ENCODE measurements at places on chromosomes 12 and 14.

GRCh38 chr14:91144425-91145145 lies 30.7 kb downstream of the DGLUCY start:
- DNase-seq: no peak

DNA sequence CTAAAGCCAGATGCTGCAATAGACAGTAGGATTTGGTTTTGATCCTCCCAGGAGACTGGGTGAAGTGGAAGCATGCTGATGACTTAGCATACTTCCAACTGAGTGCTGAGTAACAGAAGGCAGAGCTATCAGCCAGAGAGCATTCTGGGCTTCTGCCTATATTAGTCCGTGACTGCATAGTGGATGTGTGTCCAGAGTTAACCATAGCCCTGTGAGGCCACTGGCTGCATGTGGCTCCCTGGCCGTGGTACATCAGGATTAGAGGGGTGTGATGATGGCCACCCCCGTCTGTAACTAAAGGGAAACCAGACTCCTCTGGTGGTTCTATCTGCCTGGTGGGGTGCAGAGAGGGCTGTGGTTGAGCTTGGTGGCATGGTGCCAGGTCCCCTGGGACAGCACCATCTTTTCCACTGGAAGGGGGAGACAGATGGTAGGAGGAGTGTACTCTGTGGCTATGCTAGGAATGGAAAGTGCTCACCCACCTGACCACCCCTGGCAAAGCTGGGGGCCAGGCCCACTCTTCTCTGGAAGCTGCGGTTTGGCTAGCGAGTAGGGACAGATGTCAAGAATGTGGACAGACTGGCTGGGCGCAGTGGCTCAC lies 27.4 kb downstream of the ABCD4 start:
- DNase-seq: no peak

DNA sequence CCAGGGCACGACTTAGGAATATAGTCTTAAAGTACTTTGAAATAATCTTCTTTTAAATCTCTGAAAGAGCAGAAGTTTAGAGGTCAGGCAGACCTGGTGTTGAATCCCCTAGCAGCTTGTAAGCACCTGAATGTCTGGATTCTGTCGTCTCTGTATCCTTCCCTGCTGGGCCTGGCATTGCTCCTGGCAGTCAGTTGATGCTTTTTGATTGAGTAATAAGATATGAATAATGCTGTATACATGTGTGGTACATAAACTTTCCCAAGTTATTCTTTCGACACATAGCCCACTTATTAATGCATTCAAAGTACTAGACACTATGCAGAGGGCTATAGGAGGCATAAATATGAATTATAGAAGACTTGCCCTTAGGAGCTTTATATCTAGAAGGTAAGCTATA lies 31.4 kb downstream of the EVL start:
- DNase-seq: no peak

DNA sequence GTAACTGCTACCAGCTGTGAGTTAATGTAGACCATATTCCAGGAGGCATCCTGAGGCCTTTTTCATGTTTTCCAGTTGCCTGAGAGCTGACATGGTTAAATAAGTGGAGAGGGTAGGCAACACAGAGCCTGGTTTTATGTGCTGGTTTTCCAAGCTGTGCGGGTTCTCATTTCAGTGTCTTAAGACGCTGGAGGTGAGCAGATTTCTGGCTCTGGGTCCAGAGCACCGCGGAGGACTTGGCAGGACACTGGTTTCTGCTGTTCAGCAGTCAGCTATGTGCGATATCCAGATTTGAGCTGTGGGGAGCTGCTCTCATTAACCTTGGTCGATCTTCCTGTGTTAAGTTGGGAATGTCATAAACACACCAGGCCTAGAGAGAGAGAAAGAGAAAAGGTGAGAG lies 680.8 kb downstream of the BCL11B start:
- no peak for DNase-seq

DNA sequence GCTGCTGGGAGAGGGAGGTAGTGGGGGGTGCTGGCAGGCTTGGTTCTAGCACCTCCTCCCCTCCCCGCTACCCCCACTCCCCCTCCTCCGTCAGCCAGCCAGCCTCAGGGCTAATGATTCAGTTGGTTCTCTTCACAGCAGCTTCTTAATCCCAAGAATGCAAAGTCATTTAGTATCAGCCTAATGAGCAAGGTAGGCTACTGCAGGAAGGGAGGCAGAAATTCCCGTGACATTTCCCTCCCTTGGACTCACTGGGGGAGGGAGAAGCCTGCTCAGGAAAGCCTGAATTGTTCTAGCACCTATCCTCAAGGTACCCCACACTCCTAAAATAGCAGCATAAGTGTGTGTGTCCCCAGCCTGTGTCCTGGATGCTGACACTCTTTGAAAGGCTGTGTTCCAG lies 29.8 kb downstream of the ITPK1 start:
- no peak for DNase-seq

- no peak for DNase-seq
These were observed 59.3 kb upstream of the TMPO start for GRCh38 chr12:98456041-98456440.

- DNase-seq: no peak
These were observed 37.5 kb downstream of the ZFHX2 start for GRCh38 chr14:23513818-23514643.

DNA sequence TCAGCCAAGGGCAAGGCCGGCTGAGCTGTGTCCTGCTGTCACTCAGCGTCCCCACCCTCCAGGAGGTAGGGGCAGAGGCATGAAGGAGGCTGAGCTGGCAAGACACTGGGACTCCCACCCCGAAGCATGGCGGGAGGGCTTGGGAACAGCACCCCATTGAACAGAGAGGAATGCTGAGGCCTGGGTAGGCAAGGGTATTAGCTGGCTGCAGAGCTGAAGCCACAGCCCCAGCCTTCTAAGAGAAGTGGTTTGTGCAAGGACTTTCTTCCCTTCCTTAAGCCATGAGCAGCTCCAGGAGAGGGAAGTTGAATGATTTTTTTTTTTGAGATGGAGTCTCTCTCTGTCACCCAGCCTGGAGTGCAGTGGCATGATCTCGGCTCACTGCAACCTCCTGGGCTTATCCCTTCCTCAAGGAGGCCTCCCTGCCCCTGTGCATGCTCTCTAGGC lies 6.6 kb upstream of the CFAP73 start:
- no peak for DNase-seq

GRCh38 chr12:62876938-62877548 lies 57.9 kb downstream of the PPM1H start:
- no peak for DNase-seq

GRCh38 chr14:49593016-49593415 lies 5.7 kb upstream of the LRR1 start:
- no peak for DNase-seq

DNA sequence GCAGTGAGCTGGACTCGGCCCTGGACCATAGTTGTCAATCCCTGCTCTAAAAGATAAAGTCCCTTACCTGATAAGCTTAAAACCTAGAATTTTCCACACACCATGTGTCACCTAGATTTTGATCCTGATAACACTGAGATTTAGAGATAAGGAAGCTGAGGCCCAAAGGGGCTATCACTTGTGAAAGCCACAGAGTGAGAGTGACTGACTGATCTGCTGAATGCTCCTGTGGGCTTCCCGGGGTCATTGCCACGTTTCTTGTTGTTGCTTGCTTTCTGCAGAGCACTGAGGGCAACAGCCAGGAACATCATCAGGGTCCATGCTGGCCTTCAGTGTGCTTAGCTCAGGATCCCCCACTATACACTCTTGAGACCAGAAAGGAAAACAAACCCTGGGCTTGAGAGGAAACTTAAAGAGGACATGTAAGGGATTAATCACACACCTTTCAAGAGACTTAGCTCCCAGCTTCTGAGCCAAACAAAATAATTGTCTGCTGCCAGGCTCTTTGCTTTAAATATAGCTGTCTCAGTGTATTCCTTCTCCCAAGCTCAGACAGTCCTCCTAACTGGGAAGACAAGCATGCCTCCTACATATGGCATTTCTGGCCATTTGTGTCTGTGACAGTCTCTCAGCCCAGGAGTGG lies 82.6 kb upstream of the ARHGAP5 start:
- DNase-seq: no peak

GRCh38 chr14:53209370-53209769 lies 56.2 kb upstream of the DDHD1 start:
- no peak for DNase-seq

DNA sequence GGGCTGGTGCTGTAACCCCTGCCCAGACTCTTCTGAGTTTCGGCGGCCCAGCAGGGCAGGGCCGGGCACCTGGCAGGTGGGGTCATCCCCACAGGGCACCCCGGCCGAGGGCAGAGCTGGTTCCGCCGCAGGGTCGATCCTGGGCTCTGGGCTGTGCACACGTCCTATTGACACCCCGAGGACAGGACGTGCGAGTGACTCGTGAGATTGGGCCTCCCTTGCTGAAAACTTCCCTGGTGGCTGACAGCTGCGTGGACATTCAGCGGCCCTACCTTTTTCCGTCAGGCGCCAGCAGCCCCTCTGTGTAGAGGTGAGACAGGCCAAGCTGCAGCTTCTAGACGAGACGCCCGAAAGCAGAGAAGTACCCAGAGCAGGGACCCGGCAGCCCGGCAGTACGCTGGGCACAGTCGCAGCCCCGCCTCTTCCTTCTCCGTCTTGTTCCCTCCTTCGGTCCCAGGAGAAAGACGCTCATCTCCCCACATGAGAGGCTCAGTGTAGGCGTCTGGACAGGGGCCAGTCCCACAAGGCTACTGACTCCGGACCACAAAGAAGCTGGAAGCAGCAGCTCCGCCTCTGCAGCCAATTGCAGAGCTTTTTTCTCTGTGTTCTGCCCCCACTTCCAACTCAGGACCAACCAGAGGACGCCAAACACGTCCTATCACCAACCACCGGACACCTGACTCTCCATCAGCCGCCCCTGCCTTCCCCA lies at the start of gene LRCOL1:
Gene LRCOL1 (minus strand): TSS at position 532 of the 709 bp plus-strand sequence. CDS start 4,331 bp downstream, outside the sequence.
- no peak for DNase-seq

DNA sequence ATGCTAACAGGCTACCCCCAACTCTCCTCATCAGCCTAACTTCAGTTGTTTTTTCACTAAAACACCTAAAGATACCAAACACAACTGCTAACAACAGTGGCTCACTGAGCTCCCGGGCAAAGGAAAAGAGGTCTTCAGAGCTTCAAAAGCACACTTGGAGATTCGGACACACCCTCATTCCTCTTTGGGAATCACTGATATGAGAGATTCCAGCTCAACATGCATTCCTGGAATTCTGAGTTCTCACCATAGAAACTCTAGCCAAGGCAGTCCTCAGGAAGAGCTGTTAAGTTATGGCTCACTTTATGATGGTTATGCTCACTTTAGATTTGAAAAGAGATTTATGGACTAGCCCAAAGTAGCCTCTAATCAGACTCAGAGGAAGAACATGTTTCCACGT lies 40.1 kb downstream of the STXBP6 start:
- no peak for DNase-seq

DNA sequence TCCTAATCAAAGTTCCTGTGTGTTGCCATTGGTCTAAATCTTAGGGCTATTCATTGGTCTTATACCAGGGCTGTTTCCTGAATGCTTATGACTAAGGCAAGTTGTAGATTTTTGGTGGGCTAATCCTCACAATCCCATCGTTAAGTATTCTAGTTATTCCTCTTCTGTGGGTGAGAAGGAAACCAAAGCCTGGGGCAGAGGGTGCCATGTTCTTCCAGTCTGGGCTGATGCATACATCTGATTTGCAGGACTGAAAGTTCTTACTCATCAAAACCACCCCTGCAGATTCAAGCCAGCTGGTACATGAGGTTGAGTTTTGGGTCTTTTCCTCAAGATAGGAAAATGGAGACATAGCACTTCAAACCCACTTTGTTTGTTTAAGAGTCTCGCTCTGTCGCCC lies 25.7 kb downstream of the PPP1CC start:
- no peak for DNase-seq

GRCh38 chr14:94660306-94660946 lies 48.2 kb downstream of the SERPINA3 start:
- no peak for DNase-seq

DNA sequence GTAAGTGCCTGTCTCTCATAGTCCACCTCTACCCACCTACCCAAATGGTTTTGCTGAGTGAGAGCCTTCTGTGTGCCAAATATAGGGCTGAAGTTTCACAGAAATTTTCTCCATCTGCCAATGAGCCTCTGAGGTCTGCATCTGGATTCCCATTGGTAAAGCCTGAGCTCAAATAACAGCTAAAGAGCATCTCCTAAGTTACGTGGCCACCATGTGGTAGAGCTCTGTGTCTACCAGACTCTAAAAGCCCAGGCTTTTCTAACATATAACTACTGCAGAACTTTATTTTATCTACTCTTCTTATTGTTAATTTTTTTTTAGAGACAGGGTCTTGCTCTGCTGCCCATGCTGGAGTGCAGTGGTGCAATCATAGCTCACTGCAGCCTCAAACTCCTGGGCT lies 16.0 kb downstream of the AMDHD1 start:
- no peak for DNase-seq

GRCh38 chr12:98653866-98654493 lies 8.9 kb downstream of the APAF1 start:
- DNase-seq: peak; percentile 58

DNA sequence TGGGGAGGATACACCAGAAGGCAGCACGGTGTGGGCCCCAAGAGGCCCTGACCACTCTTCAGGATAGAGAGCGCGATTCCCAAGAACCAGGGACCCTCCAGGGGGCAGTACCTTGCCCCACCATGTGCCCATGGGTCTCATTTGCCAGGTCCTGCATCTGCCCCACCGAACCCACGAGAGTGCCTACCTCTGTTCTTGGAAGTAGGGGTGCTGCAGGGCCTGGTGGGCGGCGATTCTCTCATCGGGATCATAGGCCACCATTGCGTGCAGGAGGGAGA lies 72.7 kb downstream of the MOK start:
- DNase-seq: no peak

DNA sequence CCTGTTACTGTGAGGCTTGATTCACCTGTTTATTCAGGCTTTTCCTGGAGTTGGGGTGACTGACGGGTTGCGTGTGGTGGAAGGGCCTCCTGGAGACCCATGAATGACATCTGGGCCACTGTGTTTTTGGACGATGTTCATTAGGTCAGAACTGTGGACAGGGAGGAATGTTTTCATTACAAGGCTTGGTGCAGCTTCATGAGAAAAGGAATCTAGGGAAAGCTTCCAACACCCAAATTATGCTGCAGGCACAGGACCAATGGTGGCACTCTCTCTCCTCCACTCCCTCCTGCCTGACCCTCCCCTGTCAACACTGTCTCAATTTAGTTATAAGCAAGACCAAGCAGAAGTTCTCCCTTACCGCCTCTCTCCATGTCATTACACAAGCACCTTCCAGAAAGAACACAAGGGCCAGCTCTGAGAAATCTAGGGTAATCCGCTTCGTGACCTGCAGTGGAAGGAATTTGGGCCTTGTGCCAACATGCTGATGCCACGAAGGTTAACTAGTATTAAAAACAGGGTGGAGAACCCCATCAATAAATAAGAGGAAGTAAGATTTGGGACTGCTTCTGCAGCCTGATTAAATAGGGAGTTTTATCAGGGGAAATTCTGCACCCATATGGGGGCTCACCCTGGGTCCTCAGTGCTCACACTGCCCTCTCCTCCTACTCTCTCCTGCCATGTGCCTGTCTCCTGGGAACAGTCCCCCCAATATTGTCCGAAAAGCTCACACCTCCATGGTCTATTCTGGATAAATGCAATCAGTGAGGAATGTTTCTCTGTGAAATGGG lies 200.3 kb downstream of the KTN1 start:
- no peak for DNase-seq

GRCh38 chr14:56816574-56817391 lies 6.5 kb upstream of the OTX2 start:
- no peak for DNase-seq

- no peak for DNase-seq
These were observed 77.2 kb downstream of the PPP1R12A start for GRCh38 chr12:79857675-79858074.

GRCh38 chr14:22991852-22992251 lies 9.5 kb upstream of the AJUBA start:
- DNase-seq: no peak

- no peak for DNase-seq
These were observed 65.2 kb downstream of the RFX4 start for GRCh38 chr12:106647793-106648514.

- no peak for DNase-seq
These were observed 15.8 kb downstream of the VDR start for GRCh38 chr12:47889040-47889439.

Data from frontal cortex (tissue), 4 donors.